GM04504 (cell line): ENCODE measurements at places on chromosomes 6 and 20.

- DNase-seq = peak; percentile 76
These were observed 254.4 kb downstream of the NRN1 start for GRCh38 chr6:5752391-5752680.

- no peak for DNase-seq
These were observed 4.6 kb downstream of the NINL start for GRCh38 chr20:25580711-25581110.

DNA sequence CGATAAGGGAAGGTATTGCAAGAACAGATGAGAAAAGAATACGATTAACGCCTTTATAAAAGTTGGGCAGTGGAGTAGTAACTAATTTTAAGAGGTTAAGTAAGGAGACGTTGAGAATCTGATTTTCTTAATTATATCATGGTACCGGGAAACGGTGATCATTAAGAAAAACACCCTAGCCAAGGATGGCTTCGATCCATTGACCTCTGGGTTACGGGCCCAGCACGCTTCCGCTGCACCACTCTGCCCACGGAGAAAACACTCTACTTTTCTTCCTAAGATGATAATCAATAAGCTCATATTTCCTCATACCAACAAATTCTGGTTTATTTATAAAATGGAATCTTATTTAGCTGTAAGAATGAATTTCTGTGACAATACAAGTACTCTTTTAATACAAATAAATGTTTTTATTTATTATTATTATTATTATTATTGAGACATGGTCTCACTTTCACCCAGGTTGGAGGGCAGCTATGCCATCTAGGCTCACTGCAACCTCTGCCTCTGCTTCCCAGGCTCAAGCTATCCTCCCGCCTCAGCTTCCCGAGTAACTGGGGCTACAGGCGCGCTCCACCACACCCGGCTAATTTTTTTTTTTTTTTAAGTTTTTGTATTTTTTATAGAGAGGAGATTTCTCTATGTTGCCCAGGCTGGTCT is 8.3 kb downstream of the POM121L2 start:
- DNase-seq = no peak

DNA sequence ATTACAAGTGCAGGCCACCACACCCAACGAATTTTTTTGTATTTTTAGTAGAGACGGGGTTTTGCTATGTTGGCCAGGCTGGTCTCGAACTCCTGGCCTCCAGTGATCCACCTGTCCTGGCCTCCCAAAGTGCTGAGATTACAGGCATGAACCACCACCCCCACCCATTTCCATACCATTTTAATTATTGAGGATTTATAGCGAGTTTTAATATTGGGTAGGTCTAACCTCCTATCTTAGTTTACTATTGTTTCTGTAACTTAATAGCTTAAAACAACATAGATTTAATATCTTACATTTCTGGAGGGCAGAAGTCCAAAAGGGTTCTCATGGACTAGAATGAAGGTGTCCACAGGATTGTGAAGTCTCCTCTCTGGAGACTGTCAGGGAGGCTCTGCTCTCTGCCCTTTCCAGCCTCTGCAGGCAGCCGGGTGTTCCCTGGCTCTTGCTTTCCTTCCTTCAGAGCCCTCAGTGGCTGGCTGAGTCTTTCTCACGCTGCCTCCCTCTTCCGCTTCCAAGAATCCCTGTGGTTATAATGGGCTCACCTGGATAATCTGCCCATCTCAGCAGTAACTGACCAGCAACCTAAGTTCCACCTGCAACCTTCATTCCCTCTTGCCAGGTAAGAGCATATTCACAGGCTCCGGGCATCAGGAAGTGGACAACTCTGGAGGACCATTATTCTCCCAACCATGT is 18.6 kb upstream of the BCAS4 start:
- no peak for DNase-seq

DNA sequence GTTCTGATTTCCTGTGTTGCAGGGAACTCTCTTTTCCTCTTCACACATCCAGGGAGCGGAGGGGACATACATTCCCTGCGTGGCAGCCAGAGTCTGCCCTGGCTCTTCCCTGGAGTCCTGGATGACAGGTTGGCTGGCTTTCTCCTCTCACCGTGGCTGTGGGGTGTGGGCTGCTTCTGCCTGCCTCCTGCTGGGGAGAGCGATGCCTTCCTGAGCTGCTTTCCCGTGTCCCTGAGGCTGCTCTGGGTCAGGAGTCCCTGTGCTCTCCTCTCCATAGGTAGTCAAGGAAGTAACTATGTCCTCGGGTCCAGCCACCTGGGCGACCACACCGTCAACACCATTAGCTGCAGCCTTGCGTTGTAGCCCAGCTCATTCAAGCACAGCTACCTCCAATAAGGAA is 451.7 kb downstream of the QKI start:
- DNase-seq = no peak

DNA sequence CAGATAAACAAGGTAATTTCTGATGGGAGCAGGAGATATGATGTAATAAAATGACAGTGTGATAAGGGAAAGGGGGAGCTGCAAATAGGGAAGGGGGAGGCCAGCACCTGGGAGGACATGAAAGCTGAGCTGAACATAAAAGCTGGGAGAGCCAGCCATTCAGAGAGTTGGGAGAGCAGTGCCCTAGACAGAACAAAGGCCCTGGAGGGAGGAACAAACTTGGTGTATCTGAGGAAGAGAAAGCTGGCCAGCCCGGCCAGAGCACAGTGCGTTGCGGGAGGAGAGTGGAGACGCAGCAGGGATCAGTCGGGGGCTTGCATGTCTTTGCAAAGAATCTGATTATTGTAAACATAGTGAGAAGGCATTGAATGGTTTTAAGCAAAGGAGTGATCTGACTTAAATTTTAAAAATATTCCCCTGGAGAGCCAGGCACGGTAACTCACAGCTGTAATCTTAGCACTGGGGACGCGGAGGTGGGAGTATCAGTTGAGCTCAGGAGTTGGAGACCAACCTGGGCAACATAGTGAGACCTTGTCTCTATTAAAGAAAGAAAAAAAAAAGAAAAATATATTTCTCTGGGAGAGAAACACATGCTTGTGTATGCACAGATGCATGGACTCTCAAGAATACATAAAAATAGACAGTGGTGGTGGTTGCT is 318.2 kb downstream of the ZFAND3 start:
- DNase-seq = no peak

DNA sequence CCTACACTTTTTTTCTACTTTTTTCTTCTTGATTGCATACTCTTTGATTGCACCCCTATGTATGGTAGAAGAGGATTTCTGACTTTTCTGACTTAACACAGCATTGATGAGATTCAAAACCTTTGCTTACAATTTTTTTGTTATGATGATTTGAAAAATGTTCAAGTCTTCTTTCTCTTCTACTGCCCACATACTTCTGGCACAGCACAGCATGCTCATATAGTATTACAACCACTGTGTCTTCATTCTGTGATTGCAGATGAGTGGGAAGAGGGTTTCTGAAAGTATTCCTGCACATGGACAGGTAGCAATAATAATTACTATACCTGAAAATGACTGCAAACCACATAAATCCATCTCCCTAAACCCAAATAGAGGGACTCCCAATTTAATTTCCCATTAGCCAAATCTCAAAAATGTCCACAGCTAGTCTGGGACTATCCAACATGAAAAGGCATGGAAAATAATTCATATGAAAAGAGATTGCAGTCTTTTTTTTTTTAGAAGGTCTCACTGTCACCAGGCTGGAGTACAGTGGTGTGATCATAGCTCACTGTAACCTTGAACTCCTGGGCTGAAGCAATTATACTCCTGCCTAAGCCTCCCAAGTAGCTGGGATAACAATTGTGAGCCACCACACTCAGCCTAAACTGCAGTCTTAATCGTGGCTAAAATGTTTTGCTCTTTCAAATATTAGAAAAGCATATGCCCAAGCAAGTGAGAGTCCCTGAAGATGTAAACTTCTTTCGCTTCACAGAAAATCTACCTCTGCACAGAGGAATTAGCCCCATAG is 15.9 kb upstream of the TENT5A start:
- DNase-seq = no peak

GRCh38 chr6:137914530-137915193 is 47.6 kb downstream of the TNFAIP3 start:
- DNase-seq = no peak

GRCh38 chr20:49859807-49860206 is 47.2 kb downstream of the SLC9A8 start:
- DNase-seq = no peak
